ENCODE measurements at places on chromosomes 13 and 19.
A peak's percentile ranks its signal among the peaks of the same experiment; 100 is the strongest.

GRCh38 chr13:109012115-109012514 is 382.7 kb downstream of the MYO16 start:
- DNase-seq, result no peak

DNA sequence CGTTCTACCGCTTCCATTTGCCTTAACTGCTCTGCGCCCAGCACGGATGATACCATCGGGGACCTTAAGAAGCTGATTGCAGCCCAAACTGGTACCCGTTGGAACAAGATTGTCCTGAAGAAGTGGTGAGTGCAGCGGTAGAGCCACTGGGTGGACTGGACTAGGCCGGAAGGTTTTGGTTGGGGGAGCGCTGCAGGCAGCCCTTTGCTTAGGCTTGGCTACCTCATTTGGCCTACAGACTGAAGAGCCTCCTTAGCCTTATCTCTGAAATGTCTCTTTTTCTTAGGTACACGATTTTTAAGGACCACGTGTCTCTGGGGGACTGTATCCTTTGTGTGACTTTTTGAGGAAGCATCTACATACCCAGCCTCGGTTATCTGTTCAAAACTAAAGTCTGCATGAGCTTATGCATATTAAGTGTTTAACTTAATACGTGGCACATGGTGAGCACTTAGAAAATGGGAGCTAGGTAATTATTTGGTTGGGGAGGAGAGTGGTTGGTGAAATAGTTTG is 889 bp downstream of the UBL5 start:
- no peak for DNase-seq

DNA sequence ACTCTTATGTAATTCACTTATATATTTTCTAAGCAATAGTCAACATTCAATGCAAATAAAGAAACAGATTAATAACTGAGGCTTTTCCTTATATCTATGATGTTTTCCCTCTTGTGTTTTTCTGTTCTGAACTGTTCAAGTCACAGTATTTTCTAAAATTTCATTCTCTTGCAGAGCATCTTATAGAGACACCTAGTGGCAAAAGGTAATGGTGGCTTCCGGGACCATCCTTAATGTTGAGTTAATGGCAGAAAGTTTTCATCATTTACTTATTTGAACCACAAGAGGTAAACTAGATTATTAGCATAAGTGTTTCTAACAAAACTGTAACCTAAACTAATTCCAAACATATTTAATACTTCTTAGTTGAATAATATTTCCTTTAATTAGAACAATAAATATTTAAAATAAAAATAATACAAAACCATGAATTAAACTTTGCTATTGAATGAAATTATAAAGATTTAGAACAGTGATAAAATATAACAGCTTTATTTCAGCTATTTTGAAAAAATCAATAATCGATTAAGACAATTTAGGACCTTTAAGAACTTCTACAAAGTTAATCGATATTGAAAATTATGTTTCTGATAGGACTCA is 1.7 kb upstream of the SLITRK5 start:
- DNase-seq, result no peak

DNA sequence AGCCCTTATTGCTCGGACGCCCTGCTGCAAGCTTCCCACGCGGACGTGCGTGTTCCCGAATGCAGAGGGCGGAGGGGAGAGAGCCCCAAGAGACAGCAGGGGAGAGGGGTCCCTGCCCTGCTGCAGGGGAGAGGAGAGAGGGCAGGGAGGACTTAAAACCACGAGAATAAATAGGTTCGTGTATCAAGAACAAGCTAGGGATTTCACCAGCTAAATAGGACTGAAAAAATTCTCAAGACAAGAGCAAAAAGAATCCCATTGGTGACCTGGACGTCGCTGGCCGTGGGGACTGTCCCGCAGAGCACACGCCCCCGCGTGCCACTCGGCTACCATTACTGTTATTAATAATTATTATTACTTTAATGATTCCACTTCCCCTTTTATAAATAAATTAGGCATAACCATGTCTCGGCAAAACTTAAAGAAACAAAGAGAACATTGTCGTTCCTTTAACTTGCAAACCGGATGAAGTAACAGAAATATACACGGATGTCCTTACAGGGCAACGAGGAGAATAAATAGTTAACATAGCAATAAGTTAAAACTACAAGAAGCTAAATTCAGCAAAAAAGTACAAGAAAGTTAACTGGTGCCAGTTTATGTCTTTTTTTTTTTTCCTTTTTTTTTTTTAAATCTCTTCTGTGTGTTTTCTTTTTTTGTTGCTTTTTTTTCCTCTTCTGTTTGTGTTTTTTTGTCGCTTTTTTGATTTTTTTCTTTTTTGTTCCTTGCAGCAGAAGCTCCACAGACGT is 16.6 kb downstream of the PRKCSH start:
- no peak for DNase-seq

- DNase-seq, result peak; percentile 88
These were observed at the start of gene SNRPD2 for GRCh38 chr19:45691516-45692186. TSS of gene SNRPD2 (minus strand) at chr19:45691953. CDS start at chr19:45691888, 65 bp downstream.

DNA sequence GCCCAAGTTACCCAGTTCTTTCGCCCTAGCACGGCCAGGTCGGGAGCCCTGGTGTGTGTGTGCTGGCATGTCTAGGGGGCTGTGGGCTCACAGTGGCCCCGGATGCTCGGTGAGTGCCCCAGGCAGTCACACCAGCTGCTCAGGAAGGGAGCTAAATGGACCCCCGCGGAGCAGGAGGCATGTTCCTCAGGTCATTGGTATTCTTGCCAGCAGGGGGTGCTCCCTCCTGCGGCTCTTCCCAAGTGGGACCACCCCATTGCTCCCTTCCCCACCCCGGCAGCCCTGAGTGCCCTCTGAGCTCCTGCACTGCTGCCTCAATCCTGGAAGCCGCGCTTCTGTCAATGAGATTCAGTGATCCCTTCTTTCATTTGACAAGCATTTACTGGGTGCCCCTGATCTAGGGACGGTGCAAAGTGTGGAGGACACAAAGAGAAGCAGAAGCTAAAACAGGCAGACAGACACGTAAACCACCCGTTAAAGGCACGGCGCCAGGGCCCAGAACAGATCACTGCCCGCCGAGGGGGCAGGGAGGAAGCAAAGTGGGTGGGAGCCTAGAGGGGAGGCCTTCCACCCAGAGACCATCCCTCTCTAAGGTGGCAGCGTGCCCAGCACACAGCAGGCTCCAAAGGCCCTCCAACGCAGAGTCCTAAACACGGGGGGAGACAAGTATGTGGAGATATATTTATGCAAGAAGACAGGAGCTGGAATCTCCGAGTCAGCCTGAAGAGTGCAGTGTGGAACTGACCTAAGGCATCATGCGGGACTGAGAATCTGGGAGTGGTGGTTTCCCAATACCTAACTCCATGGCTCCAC is 5.2 kb upstream of the ADPRHL1 start:
- DNase-seq, result no peak

GRCh38 chr19:5608291-5608690 is 14.3 kb downstream of the SAFB2 start:
- no peak for DNase-seq

- DNase-seq, result no peak
These were observed 420.5 kb upstream of the HTR2A start for GRCh38 chr13:47317356-47317755.

GRCh38 chr13:49302817-49303216 is 55.1 kb downstream of the CDADC1 start:
- no peak for DNase-seq

GRCh38 chr13:59250336-59251189 is 913.2 kb downstream of the DIAPH3 start:
- no peak for DNase-seq

DNA sequence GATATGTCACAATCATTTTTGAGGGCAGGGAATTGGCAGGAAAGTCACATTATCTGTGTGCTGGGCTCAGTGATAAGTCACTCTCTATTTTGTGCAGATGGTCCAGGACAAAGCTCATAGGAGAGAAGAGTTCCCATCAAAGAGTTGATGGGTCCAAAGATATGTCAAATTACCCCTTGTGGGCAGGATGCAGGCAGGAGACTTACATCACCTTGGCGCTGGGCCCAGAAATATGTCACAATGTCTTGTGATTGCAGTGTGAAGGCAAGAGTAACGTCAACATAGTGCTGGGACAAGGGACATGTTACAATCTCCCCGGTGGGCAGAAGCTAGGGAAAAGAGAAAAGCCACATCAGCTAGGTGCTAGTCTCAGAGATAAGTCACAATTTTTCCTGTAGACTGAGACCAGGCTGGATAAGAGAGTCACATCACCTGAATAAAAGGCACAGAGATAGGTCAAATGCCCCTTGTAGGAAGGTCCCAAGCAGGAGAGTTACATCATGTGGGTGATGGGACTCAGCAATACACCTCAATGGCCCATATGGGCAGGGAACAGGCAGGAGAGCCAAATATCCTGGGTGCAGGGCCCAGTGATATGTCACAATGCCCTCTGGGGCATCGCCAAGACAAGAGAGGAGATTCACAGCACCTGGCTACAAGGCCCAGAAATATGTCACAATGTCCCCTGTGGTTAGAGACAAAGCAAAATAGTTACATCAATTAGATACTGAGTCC is 47.9 kb downstream of the ZNF99 start:
- DNase-seq, result no peak

DNA sequence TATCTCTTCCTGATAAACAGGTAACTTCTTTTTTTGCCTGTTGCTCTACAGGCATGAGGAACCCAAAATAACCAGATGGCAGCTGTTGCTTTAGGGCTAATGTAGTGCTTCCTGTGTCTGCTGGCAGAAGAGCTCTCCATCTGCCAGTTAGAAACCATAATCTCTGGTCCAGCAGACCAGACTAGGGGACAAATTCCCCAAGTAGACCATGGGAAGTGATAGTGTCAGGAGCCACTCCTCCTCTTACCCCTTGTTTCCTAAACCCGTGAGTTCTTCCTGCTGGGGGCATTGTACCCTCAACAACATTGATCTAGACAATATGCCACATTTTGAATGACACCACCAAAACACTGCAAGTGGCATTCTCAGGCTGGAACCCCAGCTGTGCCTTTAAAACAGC is 135.9 kb downstream of the DLEU7 start:
- DNase-seq, result no peak

DNA sequence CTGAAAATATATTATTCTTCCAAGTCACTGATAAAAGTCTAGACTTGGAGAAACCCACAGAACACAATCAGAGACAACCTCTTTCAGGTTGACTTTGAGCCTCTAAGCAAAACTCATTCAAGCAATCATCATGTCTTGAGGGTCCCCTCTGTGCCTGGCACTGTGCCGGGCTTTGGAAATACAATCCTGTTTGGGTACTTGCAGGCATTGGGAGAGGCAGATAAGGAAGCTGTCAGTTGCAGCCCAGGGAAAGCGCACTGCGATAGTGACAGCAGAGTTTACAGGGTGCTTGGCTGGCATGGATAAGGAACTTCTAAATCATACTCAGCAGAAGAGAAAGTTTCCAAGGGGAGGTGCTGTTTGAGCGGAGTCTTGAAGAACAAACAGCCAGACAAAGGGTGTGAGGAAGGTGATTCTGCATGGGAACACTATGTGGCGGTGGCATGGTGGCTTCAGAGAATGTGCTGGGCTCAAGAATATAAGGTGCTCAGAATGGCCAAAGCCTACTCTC is 9.1 kb downstream of the SERP2 start:
- no peak for DNase-seq

DNA sequence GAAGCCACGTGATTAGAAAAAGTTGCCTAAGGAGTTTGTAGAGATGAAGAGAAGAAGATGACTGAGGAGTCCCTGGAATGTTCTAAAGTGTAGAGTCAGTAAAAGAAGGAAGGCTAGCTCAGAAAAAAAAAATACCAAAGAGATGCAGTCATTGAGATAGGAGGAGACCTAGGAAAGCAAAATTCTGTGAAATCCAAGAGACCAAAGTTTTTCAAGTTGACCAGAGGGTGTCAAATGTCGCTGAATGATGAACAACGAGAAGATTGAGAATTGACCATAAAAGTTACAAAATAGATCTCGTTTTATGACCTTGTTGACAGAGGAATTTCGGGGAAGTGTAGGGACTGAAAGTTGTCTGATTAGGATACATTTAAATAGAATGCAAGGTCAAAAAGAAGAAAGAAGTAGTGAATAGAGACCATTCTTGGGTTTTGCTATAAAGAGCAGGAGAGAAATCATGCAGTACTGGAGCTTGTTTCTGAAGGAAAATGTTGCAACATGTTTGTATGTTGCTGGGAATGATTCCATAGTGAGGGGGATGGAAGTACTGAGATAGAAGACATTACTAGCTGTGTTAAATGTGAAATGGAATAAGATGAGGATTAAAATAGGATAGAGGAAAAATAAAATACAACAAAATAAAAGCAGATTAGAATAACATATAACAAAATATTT is 30.2 kb upstream of the HTR2A start:
- no peak for DNase-seq

- no peak for DNase-seq
These were observed 565 bp downstream of the KLK10 start for GRCh38 chr19:51018745-51019543.

DNA sequence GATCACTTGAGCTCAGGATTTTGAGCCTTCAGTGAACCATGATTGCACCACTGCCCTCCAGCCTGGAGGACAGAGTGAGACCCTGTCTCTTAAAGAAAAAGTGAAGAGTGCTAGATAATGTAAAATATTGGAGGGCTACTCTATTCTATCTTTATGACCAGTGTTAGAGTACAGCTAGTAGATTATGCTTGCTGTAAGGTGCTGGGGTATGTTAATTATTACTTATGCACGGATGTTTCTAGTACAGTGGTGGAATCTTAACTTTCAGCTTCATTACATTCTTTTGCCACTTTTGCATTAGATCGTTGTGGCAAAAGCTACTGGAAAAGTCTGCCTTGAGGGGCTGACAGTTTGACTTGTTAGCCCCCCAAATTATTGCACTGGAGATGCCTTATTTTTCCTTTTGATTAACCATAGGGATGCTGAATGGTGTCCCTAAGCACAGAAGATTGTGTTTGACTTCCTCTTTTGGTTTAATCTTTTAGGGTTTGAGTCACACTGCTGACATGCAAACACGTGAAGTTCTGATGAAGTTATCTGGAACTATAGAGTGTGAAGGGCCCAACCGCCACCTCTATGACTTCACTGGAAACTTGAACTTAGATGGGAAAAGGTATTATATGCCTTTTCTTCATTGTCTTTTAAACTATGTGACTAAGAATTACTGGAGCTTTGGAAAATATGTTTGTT is 169.8 kb downstream of the ATP8A2 start:
- no peak for DNase-seq

- DNase-seq, result no peak
These were observed 32.0 kb downstream of the PDCD5 start for GRCh38 chr19:32613008-32613407.

GRCh38 chr19:54168174-54168917 is 4.6 kb downstream of the TMC4 start:
- peak; percentile 75 for DNase-seq

DNA sequence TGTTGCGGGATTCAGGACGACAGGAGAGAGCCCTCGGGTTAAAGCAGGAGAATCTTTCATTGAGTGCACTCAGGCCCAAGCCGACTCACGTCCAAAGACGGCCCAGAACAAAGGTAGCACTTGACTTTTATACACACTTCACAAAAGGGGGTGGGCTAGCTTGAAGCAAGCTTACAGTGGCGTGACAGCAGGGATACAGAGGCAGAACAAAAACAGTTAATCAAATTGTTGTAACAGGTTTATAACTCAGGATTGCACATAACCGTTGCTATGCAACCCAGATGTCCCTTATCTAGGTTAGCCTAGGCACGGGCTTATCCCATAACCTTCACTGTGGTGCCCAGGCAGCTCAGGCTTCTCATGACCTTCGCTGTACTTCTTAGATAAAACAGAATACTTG is 2.0 kb downstream of the MED25 start:
- no peak for DNase-seq

Measured in stimulated activated CD8-positive, alpha-beta memory T cell treated with anti-CD3 and anti-CD28 coated beads, Interleukin-15, amount 100 ng/mL, for 4 hours (primary cell).